Pancreas (tissue), 10 donors: ENCODE measurements at places on chromosomes 3 and 15.

- no peaks in the 10 kb centered on the region for H3K27me3 ChIP-seq
- H3K36me3 ChIP-seq = no peaks in the 10 kb centered on the region
- no peaks in the 10 kb centered on the region for H3K4me1 ChIP-seq
- no peak overlapping the region for H3K4me3 ChIP-seq
- no peak overlapping the region for H3K27ac ChIP-seq
Measured at GRCh38 chr15:55348281-55348778, 29.3 kb downstream of the PIGB start.

DNA sequence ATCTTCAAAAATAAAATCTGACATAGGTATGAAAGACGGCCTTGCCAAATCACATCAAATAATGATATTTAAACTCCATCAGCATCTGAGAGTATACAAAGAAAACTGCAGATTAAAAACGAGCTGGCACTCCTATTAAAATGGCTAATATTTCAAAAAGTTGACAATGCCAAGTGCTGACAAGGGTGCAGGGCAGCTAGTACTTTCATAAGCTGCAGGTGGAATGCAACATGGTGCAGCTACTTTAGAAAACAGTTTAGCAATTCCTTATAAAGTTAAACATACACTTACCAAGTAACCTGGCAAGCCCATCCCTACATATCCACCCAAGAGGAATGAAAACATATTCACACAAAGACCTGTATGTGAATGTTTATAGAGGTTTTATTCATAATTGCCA, 23.0 kb downstream of the TBC1D2B start:
- peaks cover 38% of the 10 kb centered on the region for H3K4me1 ChIP-seq
- H3K27me3 ChIP-seq = no peaks in the 10 kb centered on the region
- no peak for DNase-seq
- H3K27ac ChIP-seq = peak overlapping the region; percentile 15

DNA sequence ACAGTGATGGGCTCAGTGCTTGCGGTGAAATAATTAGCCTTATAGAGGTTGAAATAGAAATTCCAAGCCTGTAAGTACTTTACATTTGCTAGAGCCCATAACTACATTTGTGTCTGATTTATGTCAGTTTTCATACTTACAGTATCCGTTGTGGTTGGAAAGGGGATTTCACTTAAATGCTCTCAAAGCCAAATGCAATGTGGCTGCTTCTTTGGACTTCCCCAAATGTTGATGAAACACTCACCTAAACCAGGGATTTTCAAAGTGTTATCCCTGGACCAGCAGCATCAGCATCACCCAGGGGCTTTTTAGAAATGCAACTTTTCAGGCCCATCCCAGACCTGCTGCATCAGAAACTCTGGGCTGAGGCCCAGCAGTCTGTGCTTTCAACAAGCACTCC, 378.7 kb downstream of the MCTP2 start:
- no peak overlapping the region for H3K27ac ChIP-seq
- DNase-seq = no peak
- no peaks in the 10 kb centered on the region for H3K27me3 ChIP-seq
- no peaks in the 10 kb centered on the region for H3K36me3 ChIP-seq
- no peak overlapping the region for H3K4me3 ChIP-seq

DNA sequence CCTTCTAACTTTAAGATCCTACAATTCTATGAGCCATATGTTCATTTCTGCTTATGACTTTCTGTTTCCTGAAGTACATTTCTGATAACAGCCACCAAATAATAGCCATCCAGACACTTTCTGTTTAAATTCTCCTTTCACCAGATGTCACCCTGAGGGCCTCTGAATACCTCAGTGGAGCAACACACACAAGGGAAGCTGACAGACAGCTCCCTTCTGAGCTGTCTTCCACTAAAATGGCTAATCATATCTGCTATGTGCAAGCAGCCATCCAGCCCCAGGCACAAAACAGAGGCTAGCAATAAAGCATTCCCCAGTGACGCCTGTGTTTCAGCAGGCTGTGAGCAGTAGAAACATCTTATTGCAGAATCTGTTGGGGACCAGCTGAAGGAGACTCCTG, 666.6 kb upstream of the UBE2E2 start:
- no peaks in the 10 kb centered on the region for H3K27me3 ChIP-seq
- no peaks in the 10 kb centered on the region for H3K4me1 ChIP-seq
- DNase-seq = no peak
- no peak overlapping the region for H3K4me3 ChIP-seq

GRCh38 chr3:159668461-159668860, 320.2 kb upstream of the IL12A start:
- no peak overlapping the region for H3K4me3 ChIP-seq
- H3K27me3 ChIP-seq = no peaks in the 10 kb centered on the region
- no peaks in the 10 kb centered on the region for H3K36me3 ChIP-seq
- no peak overlapping the region for H3K27ac ChIP-seq

- DNase-seq = no peak
- H3K27ac ChIP-seq = no peak overlapping the region
- peak overlapping the region; percentile 34 for H3K4me3 ChIP-seq
- H3K4me1 ChIP-seq = no peaks in the 10 kb centered on the region
- H3K27me3 ChIP-seq = no peaks in the 10 kb centered on the region
- H3K36me3 ChIP-seq = no peaks in the 10 kb centered on the region
Measured at GRCh38 chr3:187369089-187369447, 883 bp downstream of the RTP4 start.

DNA sequence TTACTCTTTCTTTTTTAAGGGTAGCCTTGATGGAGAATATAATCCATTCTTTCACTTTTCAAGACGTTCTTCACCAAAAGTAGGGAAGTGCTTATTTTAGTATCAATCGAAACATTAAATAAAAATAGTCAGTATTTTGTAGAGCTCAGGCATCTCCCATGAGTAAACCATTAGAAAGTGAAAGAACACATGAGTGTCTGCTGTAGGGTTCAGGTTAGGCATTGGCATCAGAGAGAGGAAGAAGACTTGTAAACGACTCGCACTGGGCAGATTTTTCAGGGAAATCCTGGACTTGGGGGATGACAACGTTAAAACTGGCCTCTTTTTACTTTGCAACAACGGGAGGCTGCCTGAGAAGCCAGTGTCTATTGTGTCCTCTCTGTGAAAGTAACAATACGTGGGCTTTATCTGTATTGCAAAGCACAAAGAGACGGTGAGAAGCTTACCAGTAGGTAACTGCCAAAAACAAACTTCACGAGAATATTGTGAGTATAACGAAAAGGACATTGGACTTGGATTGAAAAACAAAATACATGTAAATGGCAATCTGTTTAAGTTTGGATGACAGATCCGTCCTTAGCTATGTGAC, 451.7 kb downstream of the PYDC2 start:
- H3K27ac ChIP-seq = no peak overlapping the region
- no peak for DNase-seq
- H3K36me3 ChIP-seq = no peaks in the 10 kb centered on the region
